Midbrain (tissue), 1 donor: ENCODE measurements at places on chromosomes 5 and 9.
A peak's percentile ranks its signal among the peaks of the same experiment; 100 is the strongest.

GRCh38 chr9:11319538-11319937, 706.7 kb upstream of the PTPRD start:
- DNase-seq = peak; percentile 51

GRCh38 chr5:42912184-42912798, 100.6 kb upstream of the SELENOP start:
- peak; percentile 13 for DNase-seq

DNA sequence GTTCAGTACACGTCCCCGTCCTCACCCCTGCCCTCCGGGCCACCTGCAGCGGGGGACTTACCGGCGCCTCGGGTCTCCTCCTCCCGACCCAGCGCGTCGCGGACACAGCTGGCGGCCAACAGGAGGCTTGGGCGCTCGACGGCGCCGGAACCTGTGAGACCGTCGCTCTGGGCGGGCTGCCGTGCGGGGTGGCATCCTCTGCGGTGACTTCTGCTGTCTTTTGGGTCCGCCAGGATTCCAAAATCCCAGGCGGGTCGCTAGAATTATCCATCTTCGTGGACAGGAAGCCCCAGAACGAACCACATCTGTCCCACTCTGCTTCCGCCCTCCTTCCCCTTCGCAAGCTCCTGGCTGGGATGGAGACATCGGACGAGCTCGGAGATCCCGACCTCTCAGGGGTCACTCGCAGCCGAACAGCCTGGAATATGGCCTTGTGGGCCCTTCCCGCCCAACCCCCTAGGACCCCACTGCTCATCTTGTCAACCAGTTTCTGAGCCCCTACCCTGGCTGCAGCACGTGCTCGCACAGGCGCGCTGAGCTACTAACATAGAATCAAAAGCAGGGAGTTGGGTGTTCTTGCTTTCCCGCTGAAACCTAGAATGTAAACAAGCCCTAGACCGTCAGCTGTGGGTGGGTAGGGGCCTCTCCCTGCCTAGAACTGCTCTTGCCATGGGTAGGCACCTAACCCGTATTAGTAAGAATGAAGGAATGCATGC, 947 bp upstream of the MARCHF3 start:
- DNase-seq = no peak

DNA sequence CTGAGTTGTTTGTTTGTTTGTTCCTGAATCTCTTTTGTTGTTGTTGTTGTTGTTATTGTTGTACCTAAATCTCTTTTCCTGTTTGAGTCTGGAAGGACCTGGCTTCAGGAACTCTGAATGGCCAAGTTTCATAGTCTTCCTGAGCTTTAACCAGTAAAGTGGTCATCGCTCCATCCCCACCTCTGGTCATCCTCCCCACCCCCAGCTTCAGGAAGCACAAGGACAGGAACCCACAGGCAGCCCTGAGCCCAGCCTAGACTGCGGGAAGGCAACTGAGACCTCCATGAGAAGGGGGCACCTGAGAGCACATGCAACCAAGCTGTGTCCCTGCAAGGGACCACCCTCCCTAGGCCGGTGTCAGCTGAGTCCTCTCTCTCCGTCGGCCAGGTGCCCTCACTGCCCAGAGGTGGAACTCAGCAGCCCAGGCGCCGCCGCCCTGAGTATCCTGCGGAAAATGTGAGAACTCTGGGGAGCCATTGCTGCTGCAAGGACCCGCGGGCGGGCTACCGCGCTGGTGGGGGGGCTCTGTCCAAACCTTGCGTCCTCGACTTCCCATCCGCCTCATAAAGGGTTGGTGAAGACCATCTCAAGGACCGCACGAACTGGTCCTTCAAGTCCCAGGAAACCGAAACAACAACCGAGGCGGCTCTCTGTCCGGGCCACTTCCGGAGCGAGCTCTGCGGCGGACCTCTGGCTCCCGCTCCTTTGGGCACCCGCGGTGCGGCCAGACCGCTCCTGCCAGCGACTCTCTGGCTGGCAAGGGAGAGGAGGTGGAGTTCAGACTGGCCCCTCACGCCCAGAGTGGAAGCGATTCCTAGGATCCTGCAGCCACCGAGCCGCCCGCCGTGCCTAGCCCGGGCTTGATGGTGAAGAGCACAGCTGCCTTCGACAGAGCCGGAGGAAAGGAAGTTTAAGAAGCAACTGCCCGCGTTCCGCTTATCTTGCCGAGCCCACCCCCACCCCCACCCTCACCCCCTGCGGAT, 4.2 kb downstream of the BARX1 start:
- DNase-seq = no peak

- no peak for DNase-seq
These were observed 14.7 kb downstream of the DNAJC25 start for GRCh38 chr9:111645806-111646205.

GRCh38 chr9:125341566-125341965, 79.9 kb downstream of the GAPVD1 start:
- no peak for DNase-seq

DNA sequence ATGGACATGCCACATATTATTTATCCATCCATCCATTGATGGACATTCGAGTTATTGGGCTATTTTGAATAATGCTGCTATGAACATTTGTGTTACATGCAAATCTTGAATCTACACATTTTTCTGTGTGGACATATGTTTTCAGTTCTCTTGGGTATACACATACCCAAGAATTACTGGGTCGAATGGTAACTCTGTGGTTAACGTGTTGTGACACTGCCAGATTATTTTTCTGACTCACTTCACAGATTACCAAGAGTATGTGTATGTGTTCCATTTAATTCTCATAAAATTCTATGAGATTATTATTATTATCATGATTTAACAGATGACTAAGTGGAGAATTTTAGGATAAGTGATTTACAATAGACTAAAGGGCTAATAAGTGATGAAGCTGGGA, 26.7 kb downstream of the CYFIP2 start:
- DNase-seq = no peak

DNA sequence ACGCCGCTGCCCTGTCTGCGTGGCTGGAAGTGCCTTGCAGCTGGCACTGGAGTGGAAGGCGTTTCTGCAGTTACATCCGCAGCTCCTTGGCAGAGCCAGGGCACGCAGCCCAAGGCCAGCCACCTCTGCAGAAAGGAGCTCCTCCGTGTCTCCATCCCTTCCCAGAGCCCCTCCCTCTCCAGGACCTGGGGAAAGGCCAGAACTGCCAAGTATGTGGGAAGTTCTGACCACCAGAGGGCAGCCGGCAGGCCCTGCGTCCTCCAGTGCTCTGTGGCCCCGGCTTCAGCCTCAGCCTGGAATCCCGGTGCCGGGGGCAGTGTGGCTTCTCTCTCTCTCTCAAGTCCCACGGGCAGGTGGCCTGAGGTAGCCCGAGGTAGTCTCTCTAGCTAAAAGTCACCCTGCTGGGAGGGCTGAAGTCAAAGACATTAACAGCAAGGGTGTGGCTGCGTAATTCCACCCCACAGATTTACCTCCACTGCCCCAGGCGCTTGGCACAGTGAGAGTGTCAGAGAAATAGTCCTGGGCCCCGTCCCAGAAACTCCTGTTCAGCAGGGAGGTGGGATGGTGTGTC, 101.7 kb upstream of the FCN2 start:
- DNase-seq = peak; percentile 41

DNA sequence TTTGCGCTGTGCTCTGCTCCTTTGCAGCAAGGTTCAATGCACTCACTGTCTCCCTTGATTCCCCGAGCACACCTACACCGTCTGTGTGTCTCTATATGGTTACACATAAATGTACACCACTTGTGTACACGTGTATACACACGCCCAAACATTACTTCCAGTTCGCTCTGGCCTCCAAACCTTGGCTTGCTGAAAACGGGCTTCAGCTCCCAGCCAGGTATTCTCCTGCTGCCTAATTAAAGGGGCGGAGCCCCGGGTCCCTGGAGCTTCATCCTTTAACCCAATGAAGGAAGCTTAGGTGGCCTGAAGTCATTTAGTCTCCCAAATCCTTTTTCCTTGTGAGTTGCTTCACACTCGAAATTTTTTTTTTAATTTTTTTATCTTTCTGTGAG, 4.6 kb downstream of the ISL1 start:
- no peak for DNase-seq

- no peak for DNase-seq
These were observed 212.5 kb downstream of the DEPDC1B start for GRCh38 chr5:60487476-60487875.

DNA sequence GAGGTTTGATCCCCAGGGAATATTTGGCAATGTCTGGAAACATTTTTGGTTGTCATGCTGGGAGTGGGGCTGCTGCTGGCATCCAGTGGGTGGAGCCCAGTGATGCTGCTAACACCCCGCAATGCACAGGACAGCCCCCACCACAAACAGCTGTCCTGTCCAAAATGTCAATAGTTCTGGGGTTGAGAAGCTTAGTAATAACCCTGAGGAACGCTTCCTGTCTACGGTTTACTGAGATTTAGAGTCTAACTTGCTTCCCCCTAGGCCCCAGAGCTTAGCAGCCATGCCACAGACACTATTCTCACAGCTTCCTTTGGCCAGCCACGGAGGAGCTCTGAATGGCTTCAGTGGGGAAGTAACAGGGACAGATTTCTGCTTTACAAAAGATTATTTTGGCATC, 66.5 kb downstream of the MSX2 start:
- no peak for DNase-seq

DNA sequence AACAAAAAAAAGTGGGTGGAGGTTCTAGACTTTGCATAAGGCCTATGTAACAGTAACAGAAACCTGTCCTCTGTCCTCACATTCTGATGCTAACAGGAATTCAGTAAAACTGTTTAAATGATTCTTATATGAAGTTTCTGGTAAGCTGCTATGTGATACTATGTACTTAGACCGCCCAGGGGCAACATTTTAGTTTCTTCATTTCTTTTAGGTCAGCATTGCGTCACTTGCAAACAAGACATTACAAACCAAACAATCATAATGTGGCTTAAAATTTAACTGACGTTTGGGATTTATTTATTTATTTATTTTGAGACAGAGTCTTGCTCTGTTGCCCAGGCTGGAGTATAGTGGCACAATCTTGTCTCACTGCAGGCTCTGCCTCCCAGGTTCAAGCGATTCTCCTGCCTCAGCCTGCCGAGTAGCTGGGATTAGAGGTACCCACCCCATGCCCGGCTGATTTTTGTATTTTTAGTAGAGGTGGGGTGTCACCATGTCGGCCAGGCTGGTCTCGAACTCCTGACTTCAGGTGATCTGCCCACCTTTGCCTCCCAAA, 44.3 kb downstream of the TENT4A start:
- no peak for DNase-seq

GRCh38 chr9:113154471-113154870, 3.7 kb downstream of the SLC31A2 start:
- DNase-seq = peak; percentile 35

DNA sequence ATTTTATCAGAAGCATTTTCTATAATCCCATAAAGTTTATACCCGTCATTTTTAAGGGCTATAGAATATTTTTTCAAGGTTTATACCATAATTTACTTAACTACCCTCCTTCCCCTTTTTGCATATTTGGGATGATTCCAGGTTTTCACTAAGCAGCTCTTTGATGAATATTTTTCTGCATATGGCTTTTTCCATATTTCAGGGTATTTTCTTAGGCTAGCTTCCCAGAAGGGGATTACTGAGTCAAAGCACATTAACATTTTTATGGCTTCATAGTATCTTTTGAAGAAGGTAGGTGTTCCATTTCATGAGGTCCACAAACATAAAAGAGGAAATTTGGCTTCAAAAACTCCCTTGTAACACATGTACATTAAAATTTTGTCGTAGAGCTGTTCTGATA, 14.6 kb upstream of the COL15A1 start:
- no peak for DNase-seq

DNA sequence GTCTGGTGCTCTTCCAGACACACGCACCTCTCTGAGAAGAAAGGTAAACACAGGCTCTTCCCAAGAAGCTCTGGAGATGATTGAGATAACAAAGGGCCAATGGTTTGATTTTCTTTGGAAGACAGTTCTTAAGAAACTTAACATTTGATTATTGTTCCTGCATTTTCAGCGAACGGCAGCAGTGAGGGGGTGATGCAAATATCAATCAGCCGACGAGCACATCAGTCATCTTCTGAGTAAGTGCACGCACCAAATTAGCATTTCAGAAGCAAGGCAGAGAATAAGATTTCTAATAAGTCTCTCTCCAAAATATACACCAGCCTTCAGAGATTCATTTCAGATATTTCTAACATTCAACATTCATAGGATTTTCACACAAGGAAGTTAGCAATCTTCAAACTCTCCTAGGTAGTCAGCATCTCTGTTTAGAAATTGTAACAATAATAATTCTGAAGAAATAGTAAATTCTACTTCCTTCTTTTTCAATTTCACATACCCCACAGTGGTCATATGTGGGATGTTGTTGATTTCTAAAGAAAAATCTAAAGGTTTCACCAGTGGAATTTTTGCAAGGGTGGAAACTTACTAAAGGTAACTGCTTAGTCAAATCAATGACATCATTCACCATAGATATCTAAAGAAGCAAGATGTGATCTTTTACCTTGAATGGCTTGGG, 250.3 kb downstream of the SEC61B start:
- DNase-seq = no peak

DNA sequence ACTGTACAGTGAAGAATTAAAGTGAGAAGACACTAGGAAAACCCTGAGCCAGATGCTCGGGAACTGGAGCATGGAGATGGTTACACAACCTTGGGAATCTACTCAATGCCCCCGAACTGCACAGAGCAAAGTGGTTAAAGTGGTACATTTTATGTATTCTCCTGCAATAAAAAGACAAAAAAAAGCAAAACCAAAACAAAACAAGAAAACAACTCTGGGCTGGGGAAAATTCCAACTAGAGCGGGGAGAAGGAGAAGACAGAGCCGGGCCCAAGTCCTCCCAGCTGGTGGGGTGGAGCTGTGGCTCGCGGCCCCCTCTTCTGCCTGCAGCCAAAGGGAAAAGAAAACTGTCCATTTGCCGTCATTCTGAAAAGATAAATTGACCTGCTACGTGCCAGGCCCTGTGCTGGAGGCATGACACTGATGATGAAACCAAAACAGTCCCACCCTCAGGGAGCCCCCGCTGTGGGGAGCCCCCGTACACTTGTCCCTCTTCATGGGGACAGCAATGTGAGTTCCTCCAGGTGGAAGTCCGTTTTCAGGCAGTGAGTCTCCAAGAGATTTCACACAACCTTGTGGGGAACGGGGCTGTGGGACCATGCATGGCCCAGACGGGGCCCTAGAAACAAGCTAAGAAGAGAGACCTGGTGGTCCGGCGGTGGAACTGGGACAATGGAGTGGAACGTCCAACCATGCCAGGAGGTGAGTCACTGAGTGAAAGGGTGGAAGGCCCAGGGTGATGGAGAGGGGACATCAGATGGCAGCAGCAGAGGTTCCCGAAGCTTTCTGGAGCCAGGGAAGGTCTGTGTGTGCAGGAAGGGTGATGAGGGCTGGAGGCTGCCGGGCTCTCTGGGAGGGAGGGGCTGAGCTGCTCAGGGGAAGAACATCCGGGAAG, 114.8 kb upstream of the COL5A1 start:
- DNase-seq = no peak

DNA sequence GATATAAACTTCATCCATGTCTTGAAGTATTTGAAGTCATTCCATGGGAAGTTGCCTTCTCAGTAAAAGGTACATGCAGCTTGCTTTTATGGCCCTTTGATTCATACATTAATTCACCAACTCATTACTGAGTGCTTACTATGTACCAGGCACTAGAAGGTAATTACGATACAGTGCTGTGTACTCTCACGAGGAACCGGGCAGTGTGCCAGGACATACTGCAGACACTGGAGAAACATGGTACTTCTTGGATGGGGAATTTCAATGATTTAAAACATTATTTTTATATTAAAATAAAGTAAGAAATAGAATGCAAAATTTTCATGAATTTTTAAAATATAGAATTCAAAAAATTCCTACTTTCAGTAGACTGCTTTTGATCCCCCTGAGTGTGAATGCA, 71.4 kb upstream of the WDR41 start:
- DNase-seq = no peak

GRCh38 chr9:6901180-6901579, 143.4 kb downstream of the KDM4C start:
- DNase-seq = no peak
